ENCODE measurements at places on chromosomes 2 and 18.

DNA sequence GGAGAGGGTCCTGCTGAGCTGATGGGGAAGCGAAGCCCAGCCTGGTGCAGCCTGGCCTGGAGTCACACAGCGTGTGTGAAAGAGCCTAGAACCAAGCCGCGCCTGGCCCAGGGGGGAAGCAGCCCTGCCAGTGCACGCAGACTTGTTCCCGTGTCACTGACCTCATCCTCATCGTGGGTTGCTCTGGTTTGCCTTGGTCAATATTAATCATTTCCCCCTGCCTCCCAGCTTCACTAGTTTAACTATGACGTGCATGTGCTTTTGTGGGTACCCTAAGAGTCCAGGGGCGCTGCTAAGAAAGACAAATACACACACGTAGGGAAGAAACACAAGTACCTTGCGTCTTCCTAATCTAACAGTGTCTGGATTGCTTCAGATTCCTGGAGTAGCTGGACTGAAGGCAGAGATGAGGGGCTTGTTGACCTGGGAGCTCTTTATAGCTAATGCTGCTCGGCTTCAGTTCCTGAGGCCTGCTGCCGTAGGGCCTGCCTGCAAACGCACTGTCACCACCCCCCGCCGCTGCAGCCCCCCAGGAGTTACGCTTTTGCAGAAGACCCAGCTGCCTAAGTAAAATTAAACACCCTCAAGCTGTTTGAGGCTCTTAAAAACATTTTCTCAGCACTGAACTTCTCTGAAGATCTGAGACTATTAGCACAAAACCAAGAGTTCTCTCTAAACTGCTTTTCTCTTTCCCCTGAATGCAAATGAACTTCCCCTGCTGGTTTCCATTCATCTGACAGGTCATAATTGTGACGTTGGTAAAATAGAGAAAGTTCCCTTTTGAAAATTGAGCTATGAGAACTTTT is 159.2 kb downstream of the FAM210A start:
- peaks cover 21% of the 10 kb centered on the region for H3K4me1 ChIP-seq
- H3K4me3 ChIP-seq: no peak overlapping the region
- no peak for DNase-seq
- no peaks in the 10 kb centered on the region for H3K36me3 ChIP-seq
- peak overlapping the region; percentile 73 for H3K27ac ChIP-seq

- no peaks in the 10 kb centered on the region for H3K27me3 ChIP-seq
- no peaks in the 10 kb centered on the region for H3K36me3 ChIP-seq
- no peak overlapping the region for H3K27ac ChIP-seq
- no peak for DNase-seq
Measured at GRCh38 chr18:49344096-49344495, 116.3 kb downstream of the DYM start.

- H3K36me3 ChIP-seq: no peaks in the 10 kb centered on the region
- H3K27me3 ChIP-seq: no peaks in the 10 kb centered on the region
- H3K27ac ChIP-seq: no peak overlapping the region
- H3K4me3 ChIP-seq: no peak overlapping the region
- no peak for DNase-seq
Measured at GRCh38 chr2:181500201-181500600, 43.0 kb downstream of the ITGA4 start.

DNA sequence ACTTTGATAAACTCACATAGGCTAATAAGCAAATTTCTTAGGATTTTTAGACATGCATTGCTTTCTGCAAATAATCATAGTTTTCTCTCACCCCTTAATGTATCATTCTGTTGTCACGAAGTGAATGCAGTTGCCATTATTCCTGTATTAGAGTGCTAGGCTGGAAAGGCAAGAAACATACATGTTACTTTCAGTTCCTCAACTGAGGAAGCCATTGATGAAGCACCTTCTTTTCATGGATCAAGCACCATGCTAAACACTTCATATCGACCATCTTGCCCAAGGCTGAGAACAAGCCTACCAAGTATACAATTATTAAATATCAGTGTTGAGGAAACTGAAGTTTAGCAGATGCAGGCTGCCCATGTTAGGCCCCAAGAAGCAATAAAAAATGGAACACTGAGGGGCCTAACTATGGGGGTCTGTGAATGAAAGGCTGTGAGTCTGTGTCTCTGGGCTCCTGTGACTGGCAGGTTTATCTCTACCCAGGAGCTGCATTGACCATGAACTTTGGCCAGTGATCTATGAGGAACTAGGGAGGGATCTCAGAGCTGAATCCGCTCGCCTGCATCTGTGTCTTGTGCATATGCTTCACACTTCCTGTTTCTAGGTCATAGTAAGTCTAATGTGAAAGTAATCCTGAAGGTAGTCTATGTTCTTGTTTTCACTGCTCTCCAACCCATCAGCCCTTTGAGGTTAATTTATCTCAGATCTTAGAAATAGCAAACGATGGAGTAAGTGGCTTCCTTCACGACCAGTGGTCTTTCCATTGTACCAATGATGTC is 16.0 kb upstream of the TSPYL6 start:
- no peak overlapping the region for H3K4me3 ChIP-seq
- H3K27ac ChIP-seq: no peak overlapping the region
- no peaks in the 10 kb centered on the region for H3K27me3 ChIP-seq
- DNase-seq: peak; percentile 20
- no peaks in the 10 kb centered on the region for H3K4me1 ChIP-seq

GRCh38 chr18:57527556-57528229 is 58.8 kb downstream of the FECH start:
- no peak overlapping the region for H3K4me3 ChIP-seq
- DNase-seq: no peak
- no peaks in the 10 kb centered on the region for H3K4me1 ChIP-seq
- no peaks in the 10 kb centered on the region for H3K36me3 ChIP-seq
- H3K27me3 ChIP-seq: no peaks in the 10 kb centered on the region
- no peak overlapping the region for H3K27ac ChIP-seq

DNA sequence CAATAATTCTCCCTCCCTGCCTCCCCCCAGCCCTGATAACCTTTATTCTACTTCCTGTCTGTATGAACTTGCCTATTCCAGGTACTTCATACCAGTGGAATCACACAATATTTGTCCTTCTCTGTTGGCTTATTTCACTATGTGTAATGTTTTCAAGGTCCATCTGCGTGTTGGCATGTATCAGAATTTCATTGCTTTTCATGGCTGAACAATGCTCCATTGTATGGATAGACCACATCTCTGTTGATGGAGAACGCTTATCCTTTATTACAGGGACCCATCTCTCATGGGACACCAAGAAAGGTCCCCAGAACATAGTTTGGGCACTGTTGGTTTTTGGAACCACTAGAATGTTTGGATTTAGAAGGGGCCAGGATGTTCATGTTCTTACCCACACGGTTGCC is 40.2 kb downstream of the ATOH8 start:
- H3K4me1 ChIP-seq: peaks cover 15% of the 10 kb centered on the region
- no peaks in the 10 kb centered on the region for H3K36me3 ChIP-seq
- no peaks in the 10 kb centered on the region for H3K27me3 ChIP-seq
- DNase-seq: no peak
- no peak overlapping the region for H3K4me3 ChIP-seq
- no peak overlapping the region for H3K27ac ChIP-seq

DNA sequence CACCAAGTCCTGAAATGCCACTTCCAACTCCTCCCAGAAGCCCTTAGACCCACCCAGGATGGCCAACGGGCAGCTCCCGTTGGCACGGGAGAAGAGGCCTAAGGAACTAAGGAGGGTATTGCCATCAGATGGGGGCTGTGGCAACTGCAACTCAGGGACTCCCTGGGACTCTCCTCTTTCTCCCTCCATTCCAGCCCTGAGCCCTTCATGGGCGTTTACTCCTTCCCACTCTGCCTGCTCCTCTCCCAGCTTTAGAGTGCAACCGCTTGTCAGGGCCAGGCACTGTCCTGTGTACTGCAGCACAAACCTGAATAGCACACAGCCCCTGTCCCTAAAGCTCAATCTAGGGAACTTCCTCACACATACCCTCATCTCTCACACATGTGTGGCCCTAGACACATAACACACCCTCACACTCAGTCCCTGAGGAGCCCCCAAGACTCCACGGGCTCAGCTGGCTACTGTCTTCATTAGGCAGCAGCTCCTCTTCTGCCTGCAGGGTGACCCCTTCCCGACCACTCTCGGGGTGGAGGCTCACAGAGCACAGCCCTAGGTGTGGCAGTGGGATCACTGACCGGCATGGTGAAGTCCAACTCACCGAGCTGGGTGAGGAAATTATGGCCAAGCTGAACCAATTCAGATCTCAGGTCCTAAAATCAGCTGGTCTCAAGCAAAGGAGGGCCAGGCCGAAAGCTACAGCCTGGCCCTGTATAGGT is 316.3 kb downstream of the CELF4 start:
- H3K36me3 ChIP-seq: no peaks in the 10 kb centered on the region
- H3K27ac ChIP-seq: no peak overlapping the region
- no peak overlapping the region for H3K4me3 ChIP-seq
- H3K27me3 ChIP-seq: no peaks in the 10 kb centered on the region
- peaks cover 9% of the 10 kb centered on the region for H3K4me1 ChIP-seq
- peak; percentile 14 for DNase-seq

DNA sequence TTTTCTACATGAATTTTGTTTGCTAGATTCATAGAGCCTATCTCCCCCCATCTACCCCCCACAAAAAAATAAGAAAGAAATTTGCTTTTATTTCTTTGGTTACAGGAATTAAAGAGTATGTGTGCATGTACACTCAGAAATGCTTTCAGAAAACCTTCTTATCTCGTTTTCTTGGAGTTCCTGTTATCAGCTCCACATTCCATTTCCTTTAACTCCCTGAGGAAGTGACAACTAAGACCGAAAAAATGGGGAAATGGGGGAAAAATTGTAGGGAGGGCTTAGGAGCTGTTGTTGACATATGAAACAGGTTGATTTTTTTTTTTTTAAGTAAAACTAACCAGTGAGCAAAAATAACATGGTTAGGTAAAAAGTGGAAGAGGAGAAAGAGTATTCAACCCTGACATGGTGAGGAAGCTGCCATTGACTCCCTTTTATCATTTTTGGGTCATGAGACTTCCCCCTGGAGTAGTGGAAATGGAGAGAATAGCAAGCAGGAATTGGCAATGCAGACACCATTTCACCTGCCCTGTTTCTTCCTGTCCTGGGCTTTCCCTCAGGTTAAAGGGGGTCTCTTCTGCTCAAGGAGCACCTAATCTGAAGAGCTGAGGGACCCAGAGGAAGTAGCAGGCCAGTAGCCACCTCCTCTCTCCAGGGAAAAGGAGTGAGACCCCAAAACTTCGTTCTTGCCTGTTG is 93.5 kb downstream of the OSBPL6 start:
- no peak overlapping the region for H3K27ac ChIP-seq
- no peaks in the 10 kb centered on the region for H3K27me3 ChIP-seq
- no peak for DNase-seq
- H3K4me3 ChIP-seq: no peak overlapping the region
- no peaks in the 10 kb centered on the region for H3K36me3 ChIP-seq

DNA sequence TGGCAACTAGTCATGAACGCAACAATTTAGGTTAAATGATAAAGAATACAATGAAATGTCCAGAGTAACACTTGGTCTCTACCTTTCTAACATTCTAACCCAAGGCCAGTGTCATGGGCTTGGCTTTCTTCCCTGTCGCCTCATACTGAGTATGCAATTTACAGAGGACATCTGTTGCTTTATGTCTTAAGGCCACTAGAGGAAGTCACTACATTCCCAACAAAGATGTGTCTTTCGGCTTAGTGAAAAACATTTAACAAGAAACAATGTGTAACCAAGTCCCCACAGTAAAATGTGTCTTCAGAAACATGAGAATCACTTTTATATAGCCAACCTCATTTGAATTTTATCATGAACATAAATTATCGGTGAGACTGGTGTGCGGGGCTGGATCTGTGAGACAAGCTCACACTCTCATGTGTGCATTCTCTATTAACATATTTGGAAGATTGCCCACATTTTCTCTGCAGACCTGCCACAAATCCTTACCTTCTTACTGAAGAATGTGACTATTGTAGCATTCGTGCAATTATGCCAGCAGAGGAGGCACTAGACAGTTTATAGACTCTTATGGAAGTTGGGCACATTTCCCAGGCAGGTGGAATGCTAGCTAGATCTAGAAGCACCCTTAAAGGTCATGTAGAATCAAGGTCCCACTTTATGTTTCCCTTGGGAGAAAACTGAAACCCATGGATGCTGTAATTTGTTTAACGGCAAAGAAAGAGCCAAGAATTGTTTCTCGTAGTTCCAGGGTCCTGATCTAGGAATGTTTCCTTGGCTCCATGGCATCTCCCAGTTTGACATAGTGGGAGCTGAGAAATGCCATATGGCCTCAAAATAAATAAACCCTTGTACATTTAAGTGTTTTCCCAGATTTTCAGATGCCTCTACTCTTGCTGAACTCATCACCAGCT is 101.8 kb downstream of the CD226 start:
- no peak overlapping the region for H3K4me3 ChIP-seq
- H3K27ac ChIP-seq: no peak overlapping the region
- DNase-seq: no peak
- no peaks in the 10 kb centered on the region for H3K36me3 ChIP-seq
- no peaks in the 10 kb centered on the region for H3K27me3 ChIP-seq

- H3K36me3 ChIP-seq: no peaks in the 10 kb centered on the region
- peak within 1 kb of the TSS; percentile 18 for H3K4me3 ChIP-seq
- no peaks in the 10 kb centered on the region for H3K4me1 ChIP-seq
- H3K27me3 ChIP-seq: no peaks in the 10 kb centered on the region
- H3K27ac ChIP-seq: no peak within 1 kb of the TSS
Measured at GRCh38 chr2:88067598-88067997, at the start of gene SMYD1. Gene SMYD1, plus strand, starts transcription at chr2:88067825. Its CDS starts 40 bp downstream, at chr2:88067865.

DNA sequence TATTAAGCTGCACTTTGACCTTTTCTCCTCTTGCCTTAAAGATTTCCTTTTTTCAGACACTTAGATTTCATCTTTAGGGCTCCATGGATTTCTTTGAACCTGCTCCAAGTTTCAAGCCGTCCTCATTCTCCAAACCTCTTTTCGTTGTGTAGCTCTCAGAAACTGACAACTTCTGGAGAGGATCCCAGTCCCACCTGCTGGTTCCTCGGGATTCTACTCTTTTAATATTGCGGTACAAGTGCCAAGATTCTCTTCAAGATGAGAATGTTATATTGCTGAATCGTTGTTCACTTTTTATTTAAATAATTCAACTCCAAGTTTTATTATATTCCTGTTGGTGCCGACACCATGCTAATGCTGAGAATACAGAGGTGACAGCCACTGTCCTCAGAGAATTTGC is 141.1 kb downstream of the CDH20 start:
- no peak overlapping the region for H3K27ac ChIP-seq
- H3K4me1 ChIP-seq: no peaks in the 10 kb centered on the region
- H3K36me3 ChIP-seq: no peaks in the 10 kb centered on the region
- H3K27me3 ChIP-seq: no peaks in the 10 kb centered on the region
- H3K4me3 ChIP-seq: no peak overlapping the region
- no peak for DNase-seq

GRCh38 chr2:223943135-223943534 is 2.0 kb downstream of the WDFY1 start:
- DNase-seq: no peak
- H3K4me1 ChIP-seq: peaks cover 18% of the 10 kb centered on the region
- no peaks in the 10 kb centered on the region for H3K36me3 ChIP-seq

Data from Peyer's patch (tissue), 4 donors.